H1 (cell line): ENCODE measurements at places on chromosomes 5 and 9. TPM values are rescaled to one million over a fixed set of nuclear protein-coding genes. Genes with fewer than 3 reads are reported as not detected.

GRCh38 chr5:142239394-142240159 is 85.2 kb downstream of the SPRY4 start:
- no peak for DNase-seq

GRCh38 chr9:78765861-78766260 is 468.9 kb downstream of the PSAT1 start:
- DNase-seq = no peak

COL27A1 gene
- 15.1 and 26.0 TPM in 2 replicates for polyA plus RNA-seq

GRCh38 chr5:116861666-116862065 is 287.0 kb upstream of the SEMA6A start:
- no peak for DNase-seq

GRCh38 chr5:76305775-76306174 is 97.3 kb upstream of the IQGAP2 start:
- no peak for DNase-seq

- no peak for DNase-seq
Measured at GRCh38 chr9:80507611-80508010, 935.8 kb downstream of the TLE4 start.

- no peak for DNase-seq
Measured at GRCh38 chr9:135078361-135078821, 9.1 kb upstream of the OLFM1 start.

GRCh38 chr5:95020345-95020744 is 264.5 kb downstream of the MCTP1 start:
- no peak for DNase-seq

IL3 gene
- polyA plus RNA-seq = not detected in 2 replicates

LAMC3 gene
- polyA plus RNA-seq = 9.3 and 11.5 TPM in 2 replicates

DNA sequence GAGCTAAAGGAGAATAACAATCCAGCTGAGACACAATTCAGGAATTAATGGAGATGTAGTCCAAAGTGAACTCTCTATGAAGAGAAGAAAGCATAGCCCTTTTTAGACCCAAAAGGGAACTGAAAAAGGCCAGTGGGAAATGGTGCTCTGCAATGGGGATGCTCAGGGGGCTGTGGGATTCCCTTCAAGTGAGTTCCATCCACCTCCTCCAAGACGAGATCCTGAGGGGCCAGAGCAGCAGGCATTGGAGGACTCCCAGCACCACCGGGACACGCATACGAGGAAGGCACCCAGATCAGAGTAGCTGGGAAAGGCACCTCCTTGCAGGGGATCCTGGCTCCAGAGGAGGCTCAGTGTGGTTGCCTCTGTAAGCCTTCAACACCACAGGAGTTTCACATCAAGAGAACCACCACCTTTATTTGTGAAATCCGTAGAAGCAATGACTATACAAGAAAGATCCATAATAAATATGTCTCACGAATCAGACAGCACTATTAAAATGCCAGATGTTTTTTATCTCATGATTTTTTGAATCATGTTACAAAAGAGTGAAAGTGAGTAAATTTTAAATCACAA is 288.2 kb downstream of the MED10 start:
- DNase-seq = no peak

- DNase-seq = no peak
Measured at GRCh38 chr5:154042766-154043165, 4.0 kb downstream of the MFAP3 start.

DNA sequence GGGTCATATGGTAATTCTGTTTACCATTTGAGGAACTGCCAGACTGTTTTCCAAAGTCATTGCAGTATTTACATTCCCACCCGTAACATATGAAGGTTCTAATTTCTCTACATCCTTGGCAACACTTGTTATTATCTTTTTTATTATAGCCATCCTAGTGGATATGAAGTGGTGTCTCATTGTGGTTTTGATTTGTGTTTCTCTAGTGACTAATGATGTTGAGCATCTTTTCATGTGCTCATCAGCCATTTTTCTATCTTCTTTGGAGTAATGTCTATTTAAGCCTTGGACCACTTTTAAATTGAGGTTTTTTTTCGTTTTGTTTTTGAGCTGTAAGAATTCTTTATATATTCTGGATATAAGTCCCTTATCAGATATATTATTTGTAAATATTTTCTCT is 132.8 kb upstream of the RUSC2 start:
- DNase-seq = no peak

IFNA13 gene
- polyA plus RNA-seq = not detected in 2 replicates

DNA sequence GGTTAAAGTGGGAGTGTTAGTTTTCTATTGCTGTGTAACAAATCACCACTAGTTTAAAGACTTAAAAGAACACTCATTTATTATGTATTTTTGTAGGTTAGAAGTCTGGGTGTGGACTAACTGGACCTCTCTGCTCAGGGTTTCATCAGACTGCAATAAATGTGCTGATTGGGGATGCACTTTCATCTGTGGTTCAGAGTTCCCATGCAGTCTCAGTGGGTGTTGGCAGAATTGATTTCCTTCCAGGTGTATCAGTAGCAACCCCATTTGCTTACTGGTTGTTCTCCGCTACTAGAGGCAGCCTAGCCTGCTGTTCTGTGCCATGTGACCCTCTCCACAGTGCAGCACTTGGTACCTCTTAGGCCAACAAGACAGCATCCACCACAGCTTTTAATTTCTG is 2200.5 kb downstream of the MAT2B start:
- no peak for DNase-seq

DNA sequence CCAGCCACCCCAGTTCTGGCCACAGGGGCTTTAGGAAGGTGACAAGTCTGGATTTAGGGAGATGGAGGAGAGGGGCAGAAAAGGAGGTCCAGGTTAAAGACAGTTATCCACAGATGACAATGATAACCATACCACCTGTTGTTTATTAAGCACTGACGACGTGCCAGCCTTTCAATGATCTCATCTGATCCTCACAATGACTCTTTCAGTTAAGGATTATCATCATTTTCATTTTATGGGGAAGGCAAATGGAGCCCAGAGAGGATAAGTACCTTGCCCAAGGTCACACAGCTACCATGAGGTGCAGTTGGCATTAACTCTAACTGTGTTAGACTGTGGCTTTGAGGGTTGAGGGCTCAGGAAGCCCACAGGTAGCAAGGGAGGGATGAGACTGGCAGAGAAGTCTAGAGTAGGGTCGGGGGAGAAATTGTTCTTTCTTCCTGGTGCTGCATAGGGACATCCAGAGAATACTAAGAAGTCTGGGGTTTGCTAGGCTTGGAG is 21.5 kb upstream of the JADE2 start:
- DNase-seq = no peak

GRCh38 chr9:97510797-97511654 is 9.6 kb downstream of the TMOD1 start:
- peak; percentile 7 for DNase-seq

KCNMB1 gene
- polyA plus RNA-seq = 0.08 TPM in 2 replicates

- DNase-seq = no peak
Measured at GRCh38 chr9:131439224-131439623, 45.3 kb downstream of the PRRC2B start.

NSG2 gene
- 0.53 and 0.56 TPM in 2 replicates for polyA plus RNA-seq

- DNase-seq = no peak
Measured at GRCh38 chr9:130779153-130779855, 55.8 kb upstream of the ABL1 start.

GRCh38 chr9:2023532-2023931 is 8.4 kb downstream of the SMARCA2 start:
- DNase-seq = no peak

BTNL8 gene
- 0.32 and 0.42 TPM in 2 replicates for polyA plus RNA-seq

DNA sequence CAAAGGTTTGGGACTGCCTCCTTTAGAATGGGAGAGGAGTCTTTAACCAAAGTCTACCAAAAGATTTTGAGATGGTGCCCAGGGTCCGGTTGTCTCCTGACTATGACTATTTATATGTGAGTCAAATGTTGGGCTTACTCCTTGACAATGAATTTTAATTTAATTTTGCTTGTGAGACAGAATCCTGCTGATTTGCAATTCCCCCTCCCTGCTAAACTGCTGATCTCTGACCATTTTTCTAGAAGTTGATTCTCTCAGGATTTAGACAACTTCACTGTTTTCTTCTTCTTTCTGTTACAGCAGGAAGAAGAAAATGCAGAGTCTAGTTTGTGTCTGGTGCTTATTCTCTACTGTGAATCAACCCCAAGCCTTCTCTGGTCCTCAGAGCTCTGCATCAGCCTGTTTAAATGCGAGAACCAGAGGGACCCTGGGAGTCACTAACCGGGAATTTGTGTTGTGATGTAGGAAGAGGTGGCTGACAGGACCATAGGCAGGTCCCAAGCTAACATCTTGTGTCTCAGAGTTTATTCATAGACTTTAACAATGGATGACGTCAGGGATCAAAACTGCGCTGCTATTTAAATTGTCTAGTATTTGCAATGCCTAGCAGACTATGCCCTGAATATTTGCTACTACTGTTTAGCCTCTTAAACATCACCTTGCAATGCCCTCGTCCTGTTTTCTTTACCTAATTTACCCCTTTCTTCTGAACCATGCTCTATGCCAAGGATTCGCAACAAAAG is 124.0 kb upstream of the TAF11L2 start:
- DNase-seq = no peak

GRCh38 chr9:99807276-99807852 is 14.3 kb upstream of the NR4A3 start:
- DNase-seq = peak; percentile 71
